ENCODE measurements at places on chromosomes 7 and 10.

DNA sequence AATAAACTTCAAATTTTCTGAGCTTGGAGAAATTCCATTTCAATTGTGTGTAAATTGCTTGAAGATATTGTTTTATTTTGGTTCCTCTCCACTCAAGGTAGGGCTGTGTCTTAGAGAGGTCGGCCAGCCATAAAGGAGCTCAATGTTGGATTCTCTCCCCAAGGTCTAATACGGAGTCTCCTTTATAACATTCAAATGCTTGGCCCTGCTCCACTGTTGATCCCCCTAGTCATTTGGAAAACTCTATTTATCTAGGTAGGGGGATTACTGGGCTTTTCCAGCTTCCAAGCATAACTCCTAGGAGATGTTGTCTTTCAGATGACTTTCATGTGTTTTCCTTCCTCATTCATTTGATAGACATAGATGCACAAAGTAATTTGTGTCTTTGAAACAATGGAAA is 170.9 kb downstream of the LRMDA start:
- no peak for DNase-seq

- no peak for DNase-seq
Measured at GRCh38 chr7:128836729-128837348, 6.6 kb downstream of the FLNC start.

DNA sequence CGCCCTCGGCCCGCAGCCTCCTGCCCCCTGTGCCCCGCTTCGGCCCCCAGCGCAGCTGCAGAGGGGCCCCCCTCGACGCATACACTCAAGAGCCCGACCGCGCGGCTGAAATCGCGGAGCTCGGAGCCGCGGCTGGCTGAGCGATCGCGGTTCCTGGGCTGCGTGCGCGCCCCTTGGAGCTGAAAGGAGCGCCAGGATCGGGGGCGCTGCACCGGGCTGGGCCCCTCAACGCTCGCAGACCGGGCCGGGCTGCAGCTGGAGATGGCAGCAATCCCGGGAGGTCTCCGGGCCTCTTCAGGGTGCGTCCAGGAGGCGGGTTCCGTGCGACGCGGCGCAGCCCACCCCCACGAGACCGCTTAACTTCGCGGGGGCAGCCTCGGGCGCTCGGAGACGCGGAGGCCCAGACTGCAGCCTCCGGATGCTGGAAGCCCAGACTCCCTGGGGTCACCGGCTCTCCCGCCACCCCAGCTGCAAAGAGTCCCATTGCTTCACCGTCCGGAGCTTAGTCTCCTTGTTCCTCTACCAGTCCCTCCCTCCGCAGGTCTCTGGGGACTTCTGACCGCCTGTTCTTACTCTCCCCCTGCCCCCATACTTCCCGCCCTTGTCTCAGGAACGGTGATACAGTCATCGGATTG is 73.0 kb upstream of the LRRC4 start:
- DNase-seq, result no peak

DNA sequence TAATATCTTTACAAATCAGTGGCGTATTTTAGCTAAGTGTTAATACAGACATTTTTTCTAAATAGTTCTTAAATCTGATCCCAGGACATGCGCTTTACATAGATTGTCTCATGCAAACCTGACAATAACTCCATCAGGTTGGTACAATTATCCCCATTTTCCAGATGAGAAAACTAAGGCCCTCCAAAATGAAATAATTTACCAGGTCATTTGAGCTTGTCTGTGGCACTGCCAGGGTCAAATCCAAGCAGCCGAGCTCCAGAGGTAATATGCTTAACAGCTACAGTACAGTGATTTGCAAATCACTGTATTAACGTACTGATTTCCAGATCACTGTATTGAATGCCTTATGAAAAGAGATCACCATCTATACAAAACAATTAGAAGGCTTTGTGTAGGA is 223.1 kb downstream of the CHCHD3 start:
- no peak for DNase-seq

- DNase-seq, result no peak
Measured at GRCh38 chr7:127667017-127667670, 15.2 kb downstream of the SND1 start.

- DNase-seq, result no peak
Measured at GRCh38 chr7:159104188-159104920, 40.3 kb downstream of the VIPR2 start.

GRCh38 chr7:94509264-94509886 is at the start of gene CASD1:
Gene CASD1 (plus strand): TSS chr7:94509809. CDS start chr7:94510085, 276 bp downstream.
- DNase-seq, result peak; percentile 40

DNA sequence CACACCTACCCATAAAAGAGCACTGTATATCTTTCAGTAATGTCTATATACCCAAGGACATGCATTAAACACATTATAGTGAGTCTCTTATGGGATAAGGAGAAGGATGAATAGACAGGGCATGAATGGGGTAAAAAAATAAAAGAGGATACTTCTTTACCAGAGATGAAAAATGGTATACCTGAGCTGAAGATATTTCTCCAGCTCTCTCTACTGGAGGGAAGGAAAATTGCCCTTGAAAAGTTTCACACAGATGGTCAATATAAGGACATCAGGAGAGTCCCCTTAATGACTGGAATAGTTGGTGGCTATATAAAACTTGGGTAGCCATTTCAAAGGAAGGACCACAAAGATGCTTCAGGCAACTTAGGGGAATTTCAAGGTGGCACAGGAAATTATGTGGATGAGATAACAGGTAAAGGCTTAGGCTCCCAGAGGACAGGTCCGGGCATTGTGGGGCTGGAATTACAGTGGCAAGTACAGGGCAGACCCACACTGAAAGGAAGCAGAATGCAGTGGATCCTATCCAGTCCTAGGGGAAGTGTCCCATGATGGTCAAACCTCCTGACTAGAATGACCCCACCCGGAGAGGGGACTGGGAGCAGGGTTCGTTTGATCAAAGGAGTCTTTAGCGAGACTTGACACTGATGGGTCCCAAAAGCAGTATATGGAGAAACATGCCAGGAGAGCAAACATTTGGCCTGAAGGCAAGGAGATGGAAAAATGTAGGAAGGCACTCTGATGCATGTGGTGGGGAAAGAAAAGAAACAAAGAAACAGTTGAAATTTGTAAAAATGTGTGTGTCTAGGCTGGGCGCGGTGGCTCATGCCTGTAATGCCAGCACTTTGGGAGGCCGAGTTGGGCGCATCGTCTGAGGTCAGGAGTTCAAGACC is 35.6 kb downstream of the PLAU start:
- no peak for DNase-seq

GRCh38 chr10:95865814-95866466 is 41.8 kb upstream of the CC2D2B start:
- DNase-seq, result no peak

DNA sequence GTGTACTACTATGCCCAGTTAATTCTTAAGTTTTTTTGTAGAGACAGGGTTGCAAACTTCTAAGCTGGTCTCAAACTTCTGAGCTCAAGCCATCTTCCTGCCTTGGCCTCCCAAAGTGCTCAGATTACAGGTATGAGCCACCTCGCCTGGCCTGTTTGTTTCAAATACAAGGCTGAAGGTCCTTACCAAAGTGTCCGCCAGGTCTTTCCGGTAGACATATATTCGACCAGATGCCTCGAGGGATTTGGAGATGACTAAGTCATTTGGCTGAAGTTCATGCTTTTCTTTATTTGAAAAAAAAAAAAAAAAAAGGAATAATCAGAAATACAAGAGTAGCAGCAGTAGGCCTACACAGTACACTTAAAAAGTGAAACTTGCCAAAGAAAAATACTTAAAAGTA is 204.5 kb upstream of the CDCA7L start:
- no peak for DNase-seq

DNA sequence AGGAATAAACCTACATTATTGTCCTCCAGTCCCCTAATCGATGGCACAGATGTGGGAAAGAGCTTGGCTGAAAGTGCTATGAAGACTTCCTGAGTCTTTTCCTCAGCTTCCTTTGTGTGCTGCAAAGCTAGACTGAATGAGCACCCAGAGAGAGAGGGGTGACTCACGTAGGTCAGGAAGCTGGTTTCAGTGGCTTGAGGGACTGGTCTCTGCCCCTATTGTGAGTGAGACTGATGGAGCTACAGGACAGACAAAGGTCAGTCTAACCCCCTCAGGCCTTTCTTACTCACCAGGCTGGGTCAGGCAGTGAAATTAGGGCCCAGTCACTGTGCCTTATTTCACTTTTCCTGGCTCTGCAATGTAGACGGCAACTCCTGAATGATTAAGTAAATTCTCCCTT is 171.1 kb upstream of the GRB10 start:
- no peak for DNase-seq

DNA sequence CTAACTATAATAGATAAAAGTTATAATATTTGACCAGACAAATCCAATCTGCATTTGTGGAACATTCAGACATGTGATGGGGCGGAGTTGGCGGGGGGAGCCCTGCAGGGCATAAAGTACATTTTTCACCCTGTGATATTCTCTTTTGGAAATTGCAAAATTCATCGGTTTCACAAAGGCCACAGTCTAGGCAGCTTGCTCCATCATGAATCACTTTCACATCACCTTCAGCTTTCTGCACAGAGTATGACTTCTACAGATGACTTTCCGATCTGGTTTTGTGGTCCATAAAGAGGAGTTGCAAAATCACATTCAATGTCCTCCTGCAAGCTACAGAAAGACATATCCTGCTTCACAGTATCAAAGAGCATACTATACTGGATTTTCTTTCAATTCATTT is 51.4 kb upstream of the APBB1IP start:
- no peak for DNase-seq

DNA sequence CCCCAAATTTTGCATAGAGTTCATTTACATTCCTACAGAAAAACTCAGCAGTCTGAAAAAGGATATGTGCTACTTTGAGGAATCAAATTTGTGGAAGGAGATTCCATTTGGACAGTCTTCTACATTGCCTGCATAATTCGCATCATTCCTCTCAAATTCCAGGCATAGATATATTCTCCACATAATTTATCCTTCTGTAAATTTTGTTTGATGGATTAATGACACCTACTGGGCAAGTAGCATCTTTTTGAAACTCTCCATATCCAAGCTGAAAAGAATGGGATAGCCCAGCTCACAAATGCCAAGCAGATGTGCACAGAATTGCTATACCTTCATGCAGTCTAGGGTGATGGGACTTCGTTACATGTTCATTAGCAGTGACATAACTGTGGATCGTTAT is 515.3 kb downstream of the AUTS2 start:
- no peak for DNase-seq

- DNase-seq, result no peak
Measured at GRCh38 chr7:18191341-18191740, 163.7 kb upstream of the PRPS1L1 start.

DNA sequence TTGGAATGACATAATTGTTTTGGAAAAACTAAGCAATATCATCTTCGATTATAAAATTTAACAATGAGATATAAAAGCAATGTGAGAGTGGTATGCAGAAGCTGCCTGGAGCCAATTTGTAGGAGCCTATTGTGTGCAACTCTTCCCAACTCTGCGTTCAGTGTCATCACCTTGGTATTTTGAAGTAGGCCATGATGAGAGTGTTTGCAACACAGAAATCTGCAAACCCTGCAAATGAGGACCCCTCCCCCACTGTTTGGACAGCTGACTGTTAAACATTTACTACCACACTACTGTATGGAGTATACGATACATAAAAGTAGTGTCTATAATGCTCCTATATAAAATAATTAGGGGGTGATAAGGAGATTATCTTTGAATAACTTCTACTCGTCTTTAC is 531.3 kb downstream of the ATRNL1 start:
- DNase-seq, result no peak

GRCh38 chr10:91347529-91347928 is 62.6 kb upstream of the HECTD2 start:
- DNase-seq, result no peak

DNA sequence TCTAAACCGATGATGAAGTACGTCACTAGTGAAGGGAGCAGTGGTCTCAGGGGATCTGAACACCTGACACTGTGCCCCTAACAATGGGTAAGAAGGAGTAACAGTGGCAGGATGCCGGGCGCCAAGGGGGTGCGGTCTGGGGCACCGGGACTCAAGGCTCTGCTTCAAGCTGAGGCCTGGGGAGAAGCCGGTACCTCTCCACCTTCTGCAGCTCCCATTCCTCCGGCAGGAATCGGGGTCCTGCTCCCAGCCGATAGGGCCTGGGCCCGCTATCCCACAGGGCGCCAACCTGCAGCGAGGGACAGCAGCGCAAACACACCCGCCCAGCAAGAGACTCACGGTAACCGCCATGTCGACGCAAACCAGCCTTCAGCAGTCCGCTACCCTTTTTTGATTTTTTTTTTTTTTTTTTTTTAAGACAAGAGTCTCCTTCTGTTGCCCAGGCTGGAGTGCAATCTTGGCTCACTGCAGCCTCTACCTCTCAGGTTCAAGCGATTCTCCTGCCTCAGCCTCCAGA is 8.8 kb upstream of the CHST12 start:
- DNase-seq, result no peak

- no peak for DNase-seq
Measured at GRCh38 chr10:34351161-34351560, 463.9 kb downstream of the PARD3 start.

- no peak for DNase-seq
Measured at GRCh38 chr10:78769526-78769925, 299.2 kb upstream of the ZMIZ1 start.

- DNase-seq, result no peak
Measured at GRCh38 chr7:20577441-20578071, 37.9 kb upstream of the ABCB5 start.

GRCh38 chr7:106080300-106080987 is 31.7 kb downstream of the SYPL1 start:
- no peak for DNase-seq

DNA sequence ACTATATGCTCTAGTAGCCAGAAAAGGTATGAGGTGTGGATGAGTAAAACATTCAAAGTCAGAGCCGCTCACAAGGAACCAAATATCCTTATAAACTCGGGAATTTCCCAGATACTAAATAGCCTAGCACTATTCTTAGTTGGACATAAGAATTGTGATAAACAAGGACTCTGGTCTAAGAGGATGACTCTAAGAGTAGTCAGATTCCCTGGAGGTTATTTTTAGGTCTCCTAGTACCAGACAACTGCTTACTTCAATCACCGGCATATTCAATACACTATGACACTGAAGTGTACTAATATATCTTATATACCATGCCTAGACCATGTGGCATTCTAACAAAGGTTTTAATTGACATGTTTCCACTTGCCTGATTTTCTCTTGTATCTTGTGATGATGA is 56.5 kb downstream of the LMBR1 start:
- no peak for DNase-seq

DNA sequence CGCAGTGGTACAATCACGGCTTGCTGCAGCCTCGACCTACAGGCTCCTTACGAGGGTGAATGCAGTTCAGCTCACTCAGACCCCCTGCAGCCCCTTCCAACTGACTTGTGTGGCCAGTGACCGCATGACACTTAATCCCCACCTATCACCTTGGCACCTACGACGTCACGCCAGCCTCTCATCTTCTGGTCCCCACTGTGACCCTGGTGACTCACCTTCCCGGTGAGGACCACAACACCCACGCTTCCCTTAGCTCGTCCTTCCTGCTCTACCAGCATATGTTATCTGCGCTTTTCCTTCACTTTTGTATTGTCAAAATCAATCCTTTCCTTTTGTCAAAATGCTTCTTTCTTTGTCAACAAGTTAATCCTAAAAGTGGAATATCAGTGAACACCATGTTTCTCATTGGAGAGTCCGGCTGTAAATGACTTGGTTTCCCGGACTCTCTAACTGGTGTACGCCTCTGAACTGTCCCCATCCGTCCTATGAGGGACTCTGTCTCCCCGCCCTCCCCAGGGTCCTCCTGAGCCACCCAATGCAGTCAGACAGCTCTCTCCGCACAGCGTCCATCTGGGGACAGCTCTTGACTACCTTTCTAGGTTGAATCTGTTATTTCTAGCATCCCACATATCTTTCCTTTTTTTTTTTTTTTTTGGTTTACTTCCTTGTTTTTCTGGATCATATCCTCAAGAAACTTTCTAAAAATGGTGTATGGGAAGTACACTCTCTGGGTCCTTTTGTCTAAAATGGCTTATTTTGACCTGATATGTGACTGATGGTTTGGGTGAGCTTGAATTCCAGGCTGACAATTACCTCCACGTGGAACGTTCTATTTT is 37.3 kb downstream of the CFAP46 start:
- no peak for DNase-seq
